IPS DF 6.9 (cell line): ENCODE measurements at places on chromosomes 13 and 19.

DNA sequence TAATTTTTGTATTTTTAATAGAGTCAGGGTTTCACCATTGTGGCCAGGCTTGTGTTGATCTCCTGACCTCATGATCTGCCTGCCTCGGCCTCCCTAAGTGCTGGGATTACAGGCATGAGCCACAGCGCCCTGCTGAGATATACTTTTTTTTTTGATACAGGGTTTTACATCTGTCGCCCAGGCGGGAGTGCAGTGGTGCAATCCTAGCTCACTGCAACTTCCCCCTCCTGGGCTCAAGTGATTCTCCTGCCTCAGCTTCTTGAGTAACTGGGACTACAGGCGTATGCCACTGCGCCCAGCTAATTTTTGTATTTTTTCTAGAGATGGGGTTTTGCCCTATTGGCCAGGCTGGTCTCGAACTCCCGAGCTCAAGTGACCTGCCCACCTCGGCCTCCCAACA lies 2.0 kb downstream of the COLGALT1 start:
- H3K27ac ChIP-seq = no peak overlapping the region
- H3K27me3 ChIP-seq = no peaks in the 10 kb centered on the region
- peaks cover 3% of the 10 kb centered on the region; the same call in 1 of the 2 replicates for H3K36me3 ChIP-seq
- no peak overlapping the region for H3K4me3 ChIP-seq
- H3K4me1 ChIP-seq = no peaks in the 10 kb centered on the region

GRCh38 chr13:74774264-74774663 lies 640.1 kb upstream of the KLF12 start:
- H3K36me3 ChIP-seq = no peaks in the 10 kb centered on the region
- H3K27me3 ChIP-seq = no peaks in the 10 kb centered on the region
- no peaks in the 10 kb centered on the region for H3K4me1 ChIP-seq
- no peak for DNase-seq
- H3K4me3 ChIP-seq = no peak overlapping the region

- H3K4me1 ChIP-seq = no peaks in the 10 kb centered on the region
- no peak overlapping the region for H3K27ac ChIP-seq
- no peaks in the 10 kb centered on the region for H3K36me3 ChIP-seq
Observed at GRCh38 chr13:77579959-77580358, 44.5 kb downstream of the SCEL start.

DNA sequence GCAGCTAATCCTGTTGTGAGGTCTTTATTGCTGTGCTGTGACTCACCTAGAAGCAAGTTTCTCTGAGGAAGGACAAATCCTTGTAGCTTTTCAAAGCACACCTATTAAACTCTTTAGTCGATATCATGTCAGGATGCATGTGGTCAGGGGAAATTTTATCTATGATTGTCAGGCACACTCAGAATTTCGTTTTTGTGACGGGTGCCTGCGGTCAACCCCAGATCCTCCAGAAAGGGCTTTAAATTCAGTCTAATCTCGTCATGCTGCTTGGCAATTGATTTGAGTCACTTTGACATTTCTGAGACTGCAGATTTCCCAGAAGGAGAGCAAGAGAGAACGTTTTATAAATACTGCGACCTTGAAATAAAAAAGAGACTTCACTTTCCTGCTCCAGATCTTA lies 316.9 kb downstream of the FGF9 start:
- H3K27ac ChIP-seq = no peak overlapping the region

- H3K27me3 ChIP-seq = no peaks in the 10 kb centered on the region
- no peaks in the 10 kb centered on the region for H3K36me3 ChIP-seq
- peak; percentile 13 for DNase-seq
- no peaks in the 10 kb centered on the region for H3K4me1 ChIP-seq
- H3K4me3 ChIP-seq = no peak overlapping the region
Observed at GRCh38 chr13:31236211-31236786, 36.5 kb downstream of the B3GLCT start.

- DNase-seq = no peak
- H3K27ac ChIP-seq = no peak within 1 kb of the TSS
- peak within 1 kb of the TSS; percentile 56; the same call in 1 of the 2 replicates for H3K4me3 ChIP-seq
- H3K4me1 ChIP-seq = peaks cover 11% of the 10 kb centered on the region
- H3K27me3 ChIP-seq = peaks cover 46% of the 10 kb centered on the region
Observed at GRCh38 chr19:10420444-10421239, at the start of gene PDE4A. PDE4A (plus strand) TSS chr19:10420538; CDS start chr19:10420765, 227 bp downstream.

GRCh38 chr13:65841156-65841555 lies 1389.0 kb downstream of the PCDH9 start:
- peaks cover 3% of the 10 kb centered on the region; the same call in 1 of the 2 replicates for H3K36me3 ChIP-seq
- H3K4me1 ChIP-seq = peaks cover 2% of the 10 kb centered on the region; the same call in 1 of the 2 replicates
- H3K4me3 ChIP-seq = no peak overlapping the region
- H3K27me3 ChIP-seq = no peaks in the 10 kb centered on the region

DNA sequence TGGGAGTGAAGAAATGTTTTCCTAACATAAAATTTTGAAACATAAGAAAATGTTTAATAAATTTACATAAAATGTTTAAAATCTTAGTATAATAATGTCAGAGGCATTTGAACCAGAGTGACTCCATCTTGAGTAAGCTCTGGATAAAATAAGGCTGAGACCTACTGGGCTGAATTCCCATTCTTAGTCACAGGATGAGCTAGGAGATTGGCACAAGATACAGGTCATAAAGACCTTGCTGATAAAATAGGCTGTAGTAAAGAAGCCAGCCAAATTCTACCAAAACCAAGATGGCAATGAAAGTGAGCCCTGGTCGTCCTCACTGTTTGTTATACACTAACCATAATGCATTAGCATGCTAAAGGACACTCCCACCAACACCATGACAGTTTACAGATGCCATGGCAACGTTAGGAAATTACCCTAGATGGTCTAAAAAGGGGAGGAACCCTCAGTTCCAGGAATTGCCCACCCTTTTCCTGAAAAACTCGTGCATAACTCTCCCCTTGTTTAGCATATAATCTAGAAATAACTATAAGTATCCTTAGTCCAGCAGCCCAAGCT lies 1184.0 kb downstream of the UQCRFS1 start:
- H3K27me3 ChIP-seq = no peaks in the 10 kb centered on the region
- no peak overlapping the region for H3K27ac ChIP-seq
- H3K36me3 ChIP-seq = no peaks in the 10 kb centered on the region
- H3K4me1 ChIP-seq = no peaks in the 10 kb centered on the region

- no peaks in the 10 kb centered on the region for H3K27me3 ChIP-seq
- no peak for DNase-seq
- no peak overlapping the region for H3K27ac ChIP-seq
- no peaks in the 10 kb centered on the region for H3K4me1 ChIP-seq
- H3K4me3 ChIP-seq = no peak overlapping the region
Observed at GRCh38 chr19:2129892-2130770, 21.2 kb downstream of the AP3D1 start.

DNA sequence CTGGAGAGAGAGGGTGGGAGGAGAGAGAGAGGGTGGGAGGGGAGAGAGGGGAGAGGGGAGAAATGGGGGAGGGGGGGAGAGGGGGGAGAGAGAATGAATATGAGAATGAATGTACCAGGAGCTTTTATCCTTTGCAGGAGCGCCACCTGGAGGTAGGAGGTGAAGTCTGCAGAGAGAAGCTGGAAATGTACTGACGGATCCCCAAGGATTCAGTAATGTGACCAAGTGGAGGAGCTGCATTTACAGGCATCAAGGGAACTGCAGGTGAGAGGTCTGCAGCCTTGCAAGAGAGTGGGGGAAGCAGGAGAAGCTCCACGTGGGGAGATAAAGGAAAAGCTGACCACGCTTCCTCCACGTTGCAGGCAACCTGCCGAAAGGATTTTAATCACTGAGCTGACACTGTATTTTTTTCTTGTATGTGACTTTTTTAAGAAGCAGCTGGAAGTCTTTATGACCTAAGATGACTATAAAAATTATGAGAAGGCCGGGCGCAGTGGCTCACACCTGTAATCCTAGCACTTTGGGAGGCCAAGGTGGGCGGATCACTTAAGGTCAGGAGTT lies 33.7 kb downstream of the VSTM1 start:
- no peak overlapping the region for H3K27ac ChIP-seq
- no peak overlapping the region for H3K4me3 ChIP-seq
- DNase-seq = peak; percentile 84
- no peaks in the 10 kb centered on the region for H3K36me3 ChIP-seq
- H3K27me3 ChIP-seq = no peaks in the 10 kb centered on the region
- H3K4me1 ChIP-seq = peaks cover 3% of the 10 kb centered on the region

DNA sequence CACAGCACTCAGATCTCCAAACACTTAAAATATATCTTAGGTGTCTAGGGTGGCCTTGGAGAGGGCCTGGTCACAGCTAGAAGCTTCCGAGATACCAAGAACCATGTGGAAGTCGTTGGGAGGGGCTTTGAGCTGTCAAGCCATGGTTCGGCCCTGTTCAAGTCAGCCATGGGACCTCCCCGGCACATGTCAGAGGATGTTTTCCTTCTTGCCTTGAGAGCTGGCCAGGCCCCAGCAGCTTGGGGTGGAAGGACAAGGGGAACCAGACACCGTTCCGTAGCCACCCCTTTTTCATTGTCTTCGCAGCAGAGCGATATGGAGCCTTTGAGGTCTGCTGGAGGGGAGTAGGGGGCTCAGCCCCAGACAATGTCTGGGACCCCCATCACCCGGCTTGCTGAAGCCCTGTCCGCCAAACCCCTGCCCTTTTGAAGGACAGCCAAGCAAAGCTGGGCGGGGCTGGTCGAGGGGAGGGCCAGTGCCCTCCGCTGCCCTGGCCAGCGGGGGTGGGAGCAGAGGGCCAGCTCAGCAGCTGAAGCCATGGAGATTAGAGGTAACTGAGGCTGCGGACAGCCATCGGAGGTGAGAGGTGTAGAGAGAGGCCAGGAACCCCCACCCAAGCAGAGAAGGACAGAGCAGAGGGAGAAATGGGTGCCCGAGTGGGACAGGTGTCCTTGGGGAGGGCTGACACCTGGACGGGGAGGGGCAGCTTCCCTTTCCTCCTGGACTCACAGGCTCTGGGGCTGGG lies 435 bp downstream of the KLK11 start:
- DNase-seq = no peak
- H3K36me3 ChIP-seq = no peaks in the 10 kb centered on the region
- no peaks in the 10 kb centered on the region for H3K27me3 ChIP-seq
- H3K4me1 ChIP-seq = peaks cover 2% of the 10 kb centered on the region; the same call in 1 of the 2 replicates
- no peak overlapping the region for H3K27ac ChIP-seq
